ENCODE measurements at places on chromosomes 1 and 21.

DNA sequence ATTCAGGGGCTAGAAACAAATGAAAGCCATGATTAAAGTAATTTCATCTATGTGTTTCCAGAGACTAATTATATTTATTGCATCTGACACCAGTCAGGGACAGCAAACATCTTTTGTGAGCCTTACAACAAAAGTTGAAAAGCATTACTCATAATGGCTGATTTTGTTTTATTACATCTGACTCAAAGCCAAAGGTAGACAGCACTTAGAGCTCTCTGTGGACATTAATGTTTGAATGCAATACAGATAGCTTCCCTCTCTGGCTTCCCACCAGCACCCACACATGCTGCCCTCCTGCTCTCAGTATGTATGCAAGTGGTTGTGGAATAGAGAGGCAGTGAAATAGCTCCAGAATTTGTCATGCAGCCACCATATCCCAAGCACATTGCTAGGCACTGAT is 198.7 kb downstream of the SETD4 start:
- H3K4me1 ChIP-seq = no peaks in the 10 kb centered on the region
- H3K36me3 ChIP-seq = no peaks in the 10 kb centered on the region
- no peak for DNase-seq
- H3K27ac ChIP-seq = no peak overlapping the region
- no peak overlapping the region for H3K4me3 ChIP-seq

- no peak overlapping the region for H3K4me3 ChIP-seq
- no peaks in the 10 kb centered on the region for H3K27me3 ChIP-seq
- H3K36me3 ChIP-seq = no peaks in the 10 kb centered on the region
- no peak overlapping the region for H3K27ac ChIP-seq
Measured at GRCh38 chr21:32565856-32566465, 19.4 kb downstream of the TCP10L start.

DNA sequence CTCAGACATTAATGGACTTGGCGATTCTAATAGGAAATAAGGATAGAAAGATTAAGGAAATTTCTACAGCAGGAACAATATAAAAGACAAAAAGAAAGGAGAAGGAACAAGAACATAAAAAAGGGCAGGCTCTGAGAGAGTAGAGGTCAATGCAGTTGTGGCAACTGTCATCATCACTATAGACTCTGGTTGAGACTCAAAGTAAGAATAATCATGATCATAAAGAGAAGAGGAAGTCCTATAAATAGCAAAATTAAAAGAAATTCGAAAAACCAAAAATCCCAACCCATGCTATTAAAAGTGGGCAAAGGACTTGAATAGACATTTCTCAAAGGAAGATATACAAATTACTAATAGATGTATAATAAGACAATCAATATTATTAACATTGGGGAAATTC is 14.4 kb upstream of the XCL1 start:
- no peak for DNase-seq
- H3K4me1 ChIP-seq = no peaks in the 10 kb centered on the region
- no peaks in the 10 kb centered on the region for H3K36me3 ChIP-seq
- H3K27ac ChIP-seq = no peak overlapping the region

DNA sequence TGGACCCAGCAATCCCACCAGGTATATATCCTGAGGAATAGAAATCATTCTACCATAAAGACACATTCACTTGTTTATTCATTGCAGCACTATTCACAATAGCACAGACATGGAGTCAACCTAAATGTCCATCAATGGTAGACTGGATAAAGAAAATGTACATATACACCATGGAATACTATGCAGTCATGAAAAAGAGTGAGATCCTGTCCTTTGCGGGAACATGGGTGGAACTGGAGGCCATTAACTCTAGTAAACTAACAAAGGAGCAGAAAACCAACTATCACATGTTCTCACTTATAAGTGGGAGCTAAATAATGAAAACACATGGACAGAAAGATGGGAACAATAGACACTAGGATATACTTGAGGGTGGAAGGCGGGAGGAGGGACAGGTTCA is 36.1 kb upstream of the PRKACB start:
- no peak for DNase-seq
- no peak overlapping the region for H3K4me3 ChIP-seq
- no peaks in the 10 kb centered on the region for H3K27me3 ChIP-seq
- no peaks in the 10 kb centered on the region for H3K36me3 ChIP-seq

- no peaks in the 10 kb centered on the region for H3K4me1 ChIP-seq
- H3K36me3 ChIP-seq = no peaks in the 10 kb centered on the region
- no peak overlapping the region for H3K4me3 ChIP-seq
- DNase-seq = no peak
- no peak overlapping the region for H3K27ac ChIP-seq
- no peaks in the 10 kb centered on the region for H3K27me3 ChIP-seq
Measured at GRCh38 chr1:15501208-15502032, 22.6 kb downstream of the CASP9 start.

- peaks cover 6% of the 10 kb centered on the region for H3K36me3 ChIP-seq
- H3K4me3 ChIP-seq = no peak overlapping the region
- H3K27me3 ChIP-seq = no peaks in the 10 kb centered on the region
Measured at GRCh38 chr21:39263372-39263771, 50.1 kb downstream of the BRWD1 start.

DNA sequence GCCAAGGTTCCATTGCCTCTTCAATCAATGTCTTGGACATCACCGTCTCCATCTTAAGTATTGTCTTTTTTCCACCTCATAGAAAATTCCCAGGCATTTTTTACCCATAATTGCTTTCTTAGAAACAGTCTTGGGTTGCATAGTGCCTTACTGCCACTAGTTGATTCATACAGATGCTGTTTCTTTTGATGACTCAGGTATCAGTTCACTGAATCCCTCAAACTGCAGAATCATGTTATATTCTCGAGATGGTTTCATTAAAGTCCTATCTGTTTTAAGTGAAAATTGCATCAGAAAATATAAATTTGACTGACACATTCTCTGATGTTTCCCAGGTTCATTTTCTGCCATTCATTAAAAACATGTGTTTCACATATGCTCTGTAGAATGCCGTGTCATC is 1489.1 kb downstream of the BRINP3 start:
- no peak overlapping the region for H3K27ac ChIP-seq
- no peaks in the 10 kb centered on the region for H3K27me3 ChIP-seq
- no peak overlapping the region for H3K4me3 ChIP-seq
- H3K36me3 ChIP-seq = no peaks in the 10 kb centered on the region

- no peaks in the 10 kb centered on the region for H3K27me3 ChIP-seq
- DNase-seq = no peak
- H3K4me3 ChIP-seq = no peak overlapping the region
- H3K36me3 ChIP-seq = no peaks in the 10 kb centered on the region
- no peak overlapping the region for H3K27ac ChIP-seq
- no peaks in the 10 kb centered on the region for H3K4me1 ChIP-seq
Measured at GRCh38 chr1:59096501-59096900, 200.4 kb upstream of the FGGY start.

DNA sequence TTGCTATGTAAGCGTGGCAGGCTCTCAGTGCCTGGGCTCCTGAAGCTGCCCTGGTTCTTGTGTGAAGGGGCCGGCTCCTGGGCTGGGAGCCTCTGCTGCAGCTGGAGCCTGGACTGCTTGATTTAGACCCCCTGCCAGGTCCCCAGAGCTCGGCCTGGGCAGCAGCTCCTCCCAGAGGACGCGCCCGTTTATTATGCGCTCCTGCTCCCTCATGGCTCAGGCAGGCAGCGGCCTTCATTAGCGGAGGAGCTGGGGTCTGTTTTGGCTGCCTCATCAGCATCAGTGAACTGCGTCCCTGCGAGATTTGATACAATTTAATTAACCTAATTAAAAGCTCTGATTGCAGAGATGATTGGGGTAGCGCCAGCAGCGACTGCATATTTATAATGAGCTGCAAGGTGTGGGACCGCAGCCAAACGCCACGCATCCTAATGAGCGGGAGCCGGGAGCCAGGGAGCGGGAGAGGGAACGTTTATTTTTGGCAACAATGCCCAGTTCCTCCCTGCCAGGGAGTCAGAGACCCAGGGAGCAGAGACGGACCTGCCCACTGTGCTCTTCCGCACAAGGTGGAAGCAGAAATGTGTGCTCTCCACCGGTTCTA is 16.6 kb downstream of the UTP11 start:
- peak overlapping the region; percentile 26 for H3K4me3 ChIP-seq
- no peak for DNase-seq
- H3K27ac ChIP-seq = peak overlapping the region; percentile 86
- H3K4me1 ChIP-seq = peaks cover 62% of the 10 kb centered on the region

DNA sequence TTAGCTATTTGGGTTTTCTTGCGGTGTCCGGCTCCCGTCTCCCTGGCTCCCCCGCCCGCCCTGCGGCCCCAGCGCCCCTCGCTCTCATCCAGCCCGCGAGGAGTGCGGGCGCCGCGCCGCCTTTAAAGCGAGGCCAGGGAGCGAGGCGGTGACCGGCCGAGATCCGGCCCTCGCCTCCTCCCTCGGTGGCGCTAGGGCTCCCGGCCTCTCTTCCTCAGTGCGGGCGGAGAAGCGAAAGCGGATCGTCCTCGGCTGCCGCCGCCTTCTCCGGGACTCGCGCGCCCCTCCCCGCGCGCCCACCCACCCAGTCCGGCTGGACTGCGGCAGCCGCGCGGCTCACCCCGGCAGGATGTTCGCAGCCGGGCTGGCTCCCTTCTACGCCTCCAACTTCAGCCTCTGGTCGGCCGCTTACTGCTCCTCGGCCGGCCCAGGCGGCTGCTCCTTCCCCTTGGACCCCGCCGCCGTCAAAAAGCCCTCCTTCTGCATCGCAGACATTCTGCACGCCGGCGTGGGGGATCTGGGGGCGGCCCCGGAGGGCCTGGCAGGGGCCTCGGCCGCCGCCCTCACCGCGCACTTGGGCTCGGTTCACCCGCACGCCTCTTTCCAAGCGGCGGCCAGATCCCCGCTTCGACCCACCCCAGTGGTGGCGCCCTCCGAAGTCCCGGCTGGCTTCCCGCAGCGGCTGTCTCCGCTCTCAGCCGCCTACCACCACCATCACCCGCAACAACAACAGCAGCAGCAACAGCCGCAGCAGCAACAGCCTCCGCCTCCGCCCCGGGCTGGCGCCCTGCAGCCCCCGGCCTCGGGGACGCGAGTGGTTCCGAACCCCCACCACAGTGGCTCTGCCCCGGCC is 492 bp downstream of the HLX start:
- no peaks in the 10 kb centered on the region for H3K36me3 ChIP-seq
- no peak for DNase-seq
- H3K27ac ChIP-seq = peak overlapping the region; percentile 94

DNA sequence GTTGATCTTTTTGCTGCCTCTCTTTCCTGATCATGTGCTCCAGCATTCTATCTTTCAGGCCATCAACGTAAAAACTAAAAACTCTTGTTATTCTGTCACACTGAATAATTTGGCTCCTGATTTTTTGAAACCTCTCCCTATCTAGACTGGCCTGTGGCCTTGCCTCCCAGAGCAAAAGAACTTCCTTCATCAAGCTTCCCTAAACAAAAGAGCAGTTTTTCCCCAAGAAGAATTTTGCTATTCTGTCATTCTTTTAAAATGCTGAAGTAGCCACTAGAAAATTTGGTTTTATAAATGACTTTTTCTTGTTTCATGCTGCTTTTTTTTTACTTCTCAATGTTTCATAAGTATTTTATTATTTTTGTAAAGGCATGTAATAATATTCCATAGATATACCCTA is 37.1 kb upstream of the CR2 start:
- H3K36me3 ChIP-seq = no peaks in the 10 kb centered on the region
- DNase-seq = no peak
- no peaks in the 10 kb centered on the region for H3K4me1 ChIP-seq
- H3K4me3 ChIP-seq = no peak overlapping the region
- H3K27ac ChIP-seq = no peak overlapping the region
- H3K27me3 ChIP-seq = no peaks in the 10 kb centered on the region

DNA sequence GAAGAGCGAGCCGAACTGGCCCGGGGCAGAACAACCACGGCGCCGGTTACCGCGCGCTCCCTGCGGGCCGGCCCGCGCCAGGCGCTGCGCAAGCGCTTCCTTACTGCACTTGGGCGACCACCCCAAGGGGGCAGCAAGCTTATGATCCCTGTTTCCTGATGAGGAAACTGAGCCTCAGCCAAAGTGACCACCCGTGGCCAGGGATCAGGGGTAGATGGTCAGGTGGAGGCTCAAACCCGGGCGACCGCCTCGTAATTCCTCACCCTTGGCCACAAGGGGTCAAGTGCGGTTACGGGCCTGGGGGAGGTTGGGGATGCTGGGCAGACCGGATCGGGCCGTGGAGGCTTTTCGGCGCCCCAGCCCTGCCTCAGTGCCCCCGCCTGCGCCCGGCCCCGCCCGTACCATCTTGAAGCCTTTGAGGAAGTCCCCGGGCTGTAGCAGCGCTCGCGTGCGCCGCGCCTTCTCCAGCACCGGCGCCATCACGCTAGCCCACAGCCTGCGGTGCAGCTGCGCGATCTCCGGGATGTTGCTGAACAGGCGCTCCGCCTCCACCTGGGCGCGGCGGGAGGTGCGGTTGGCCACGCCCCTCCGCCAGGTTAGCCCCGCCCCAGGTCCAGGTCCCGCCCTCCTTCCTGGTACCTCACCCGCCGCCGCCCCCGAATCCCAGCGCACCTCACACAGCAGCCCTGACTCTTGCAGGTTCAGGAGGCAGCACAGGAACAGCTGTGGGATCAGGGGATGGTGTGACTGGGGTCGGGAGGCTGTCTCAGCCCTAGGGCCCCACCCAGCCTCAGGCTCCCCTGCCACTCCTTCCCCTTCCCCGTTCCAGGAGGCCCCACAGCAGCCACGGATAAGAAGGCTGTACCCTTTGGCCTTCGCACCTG is 5.4 kb upstream of the TNFRSF25 start:
- no peak for DNase-seq
- no peaks in the 10 kb centered on the region for H3K27me3 ChIP-seq
- H3K4me3 ChIP-seq = no peak overlapping the region
- H3K36me3 ChIP-seq = peaks cover 94% of the 10 kb centered on the region
- H3K27ac ChIP-seq = peak overlapping the region; percentile 93

GRCh38 chr21:42258885-42259407 is 40.0 kb downstream of the ABCG1 start:
- no peaks in the 10 kb centered on the region for H3K27me3 ChIP-seq
- no peak overlapping the region for H3K4me3 ChIP-seq
- H3K36me3 ChIP-seq = no peaks in the 10 kb centered on the region
- H3K4me1 ChIP-seq = peaks cover 24% of the 10 kb centered on the region
- DNase-seq = no peak
- no peak overlapping the region for H3K27ac ChIP-seq

GRCh38 chr21:39845571-39846130 is 21.6 kb upstream of the PCP4 start:
- no peaks in the 10 kb centered on the region for H3K4me1 ChIP-seq
- no peak overlapping the region for H3K27ac ChIP-seq
- H3K27me3 ChIP-seq = no peaks in the 10 kb centered on the region
- no peak for DNase-seq

GRCh38 chr1:248681651-248682050 is 20.9 kb downstream of the OR14I1 start:
- no peaks in the 10 kb centered on the region for H3K27me3 ChIP-seq
- H3K4me1 ChIP-seq = no peaks in the 10 kb centered on the region
- H3K27ac ChIP-seq = no peak overlapping the region
- H3K36me3 ChIP-seq = no peaks in the 10 kb centered on the region
- no peak for DNase-seq

Measured in esophagus squamous epithelium (tissue), 5 donors.